Activated CD4-positive, alpha-beta T cell treated with anti-CD3 and anti-CD28 coated beads, Interleukin-2, amount 10 ng/mL, durations not matched to agents 7 days and 5 days (primary cell): ENCODE measurements at places on chromosomes 3 and 15.

DNA sequence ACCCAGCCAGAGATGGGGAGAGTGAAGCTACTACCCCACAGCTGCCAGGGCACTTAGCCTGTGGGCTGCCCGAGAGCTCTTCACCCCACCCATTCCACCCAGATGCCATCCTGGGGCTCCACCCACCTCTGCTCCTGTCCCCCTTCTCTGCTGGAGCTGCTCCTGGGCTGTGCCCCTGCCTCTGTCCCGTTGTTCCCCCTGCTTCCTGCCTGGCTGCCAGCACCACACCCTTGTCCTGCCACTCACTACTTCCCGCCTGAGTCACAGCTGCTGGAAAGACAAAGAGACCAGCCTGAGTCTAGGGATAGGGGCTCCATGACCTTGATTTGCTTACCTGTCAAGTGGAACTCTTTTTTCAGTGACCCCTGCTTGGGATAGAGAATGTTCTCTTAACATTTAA, 12.4 kb downstream of the GNAI2 start:
- no peaks in the 10 kb centered on the region for H3K27me3 ChIP-seq
- no peak for DNase-seq
- peaks cover 55% of the 10 kb centered on the region for H3K4me1 ChIP-seq
- H3K27ac ChIP-seq, result peak overlapping the region; percentile 80

DNA sequence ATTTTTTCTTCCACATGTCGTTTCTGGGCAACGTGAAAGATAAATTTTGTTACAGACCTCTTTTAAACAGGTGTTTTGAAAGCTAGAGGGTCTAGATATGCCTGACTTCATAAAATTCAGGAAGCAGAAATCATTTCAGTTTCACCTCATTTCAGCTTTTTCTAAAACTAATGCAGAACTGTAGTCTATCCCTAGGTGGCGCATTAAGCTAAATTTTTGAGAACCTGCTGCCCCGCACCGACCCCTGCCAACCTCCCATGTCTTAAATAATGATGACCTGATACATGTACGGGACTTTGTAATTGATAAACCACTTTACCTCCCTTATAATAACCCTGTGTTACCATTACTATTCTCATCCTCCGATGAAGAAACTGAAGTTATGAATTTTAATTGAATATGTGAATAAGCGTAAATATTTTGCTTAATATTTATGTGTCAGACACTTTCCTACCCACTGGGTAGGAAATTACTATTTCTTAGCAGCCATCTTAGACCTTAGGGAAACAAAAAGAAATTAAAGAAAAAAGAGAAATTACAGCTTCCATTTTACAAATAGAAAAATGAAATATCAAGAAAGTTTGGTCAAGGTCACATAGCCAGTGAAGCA, 78.7 kb upstream of the GCNT3 start:
- peaks cover 8% of the 10 kb centered on the region for H3K27me3 ChIP-seq
- no peak overlapping the region for H3K27ac ChIP-seq
- peaks cover 7% of the 10 kb centered on the region for H3K4me1 ChIP-seq
- no peak overlapping the region for H3K4me3 ChIP-seq
- H3K36me3 ChIP-seq, result no peaks in the 10 kb centered on the region

DNA sequence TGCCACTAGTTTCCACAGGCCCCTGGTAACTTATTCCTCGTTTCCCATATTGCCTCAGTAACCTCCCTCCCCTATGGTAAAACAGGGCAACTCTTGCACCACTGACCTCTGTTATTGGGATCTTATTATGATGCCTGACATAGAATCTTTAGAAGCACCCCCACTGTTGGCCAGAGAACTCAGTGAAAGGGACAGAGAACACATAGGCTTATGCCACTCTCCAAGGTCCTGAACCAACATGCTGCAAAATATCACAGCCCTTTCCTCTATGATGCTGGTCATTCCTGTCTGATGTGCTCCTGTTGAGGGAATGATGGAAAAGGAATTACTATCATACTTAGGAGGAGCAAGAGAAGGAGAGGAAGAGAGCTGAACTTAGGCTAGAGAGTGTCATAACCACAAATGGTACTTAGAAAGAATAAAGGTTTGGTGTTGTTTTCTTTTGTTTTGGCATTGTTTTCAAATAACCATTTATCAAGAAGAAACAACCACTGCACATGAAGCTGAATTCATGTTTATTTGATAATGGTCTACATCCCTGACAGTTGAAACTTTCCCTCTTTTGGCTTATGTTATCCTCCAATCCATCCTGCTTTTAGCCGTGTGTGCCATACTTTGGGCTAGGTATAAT, 330.2 kb downstream of the EPHB1 start:
- H3K36me3 ChIP-seq, result no peaks in the 10 kb centered on the region
- H3K27ac ChIP-seq, result no peak overlapping the region
- no peaks in the 10 kb centered on the region for H3K4me1 ChIP-seq
- H3K4me3 ChIP-seq, result no peak overlapping the region
- no peaks in the 10 kb centered on the region for H3K27me3 ChIP-seq

DNA sequence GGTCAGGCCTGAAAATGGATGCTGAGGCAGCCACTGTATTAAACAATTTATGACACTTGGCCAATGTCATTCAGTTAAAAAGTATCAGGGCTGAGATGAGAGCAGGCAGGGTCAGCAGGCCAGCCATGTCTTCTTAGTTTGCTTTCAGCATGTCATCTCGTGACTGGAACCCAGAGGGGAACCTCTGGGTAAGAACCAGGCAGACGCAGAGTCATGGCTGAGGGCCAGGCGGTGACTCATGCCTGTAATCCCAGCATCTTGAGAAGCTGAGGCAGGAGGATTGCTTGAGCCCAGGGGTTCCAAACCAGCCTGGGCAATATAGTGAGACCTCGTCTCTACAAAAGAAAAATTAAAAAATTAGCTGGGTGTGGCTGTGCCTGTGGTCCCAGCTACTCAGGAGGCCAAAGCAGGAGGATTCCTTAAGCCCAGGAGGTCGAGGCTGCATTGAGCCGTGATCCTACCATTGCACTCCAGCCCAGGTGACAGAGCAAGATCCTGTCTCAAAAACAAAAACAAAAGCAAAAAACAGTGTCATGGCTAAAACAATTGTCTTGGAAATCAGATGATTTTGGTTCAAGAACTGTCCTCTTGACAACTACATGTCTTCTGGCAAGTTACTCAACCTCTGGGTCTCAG, 11.7 kb downstream of the BCL2L10 start:
- no peak overlapping the region for H3K4me3 ChIP-seq
- H3K36me3 ChIP-seq, result no peaks in the 10 kb centered on the region
- H3K4me1 ChIP-seq, result peaks cover 5% of the 10 kb centered on the region
- H3K27me3 ChIP-seq, result no peaks in the 10 kb centered on the region
- no peak overlapping the region for H3K27ac ChIP-seq

GRCh38 chr15:53588773-53589172, 170.7 kb downstream of the WDR72 start:
- no peaks in the 10 kb centered on the region for H3K27me3 ChIP-seq
- no peak overlapping the region for H3K27ac ChIP-seq
- no peaks in the 10 kb centered on the region for H3K4me1 ChIP-seq
- no peaks in the 10 kb centered on the region for H3K36me3 ChIP-seq
- DNase-seq, result no peak

GRCh38 chr3:192901435-192901834, 16.2 kb downstream of the MB21D2 start:
- peaks cover 4% of the 10 kb centered on the region for H3K27me3 ChIP-seq
- H3K27ac ChIP-seq, result no peak overlapping the region
- H3K4me3 ChIP-seq, result no peak overlapping the region
- peaks cover 35% of the 10 kb centered on the region for H3K36me3 ChIP-seq

- H3K4me1 ChIP-seq, result peaks cover 19% of the 10 kb centered on the region
- peaks cover 13% of the 10 kb centered on the region for H3K27me3 ChIP-seq
- H3K4me3 ChIP-seq, result no peak overlapping the region
- no peaks in the 10 kb centered on the region for H3K36me3 ChIP-seq
- DNase-seq, result no peak
These were observed 4.8 kb upstream of the RHOV start for GRCh38 chr15:40878785-40879184.

DNA sequence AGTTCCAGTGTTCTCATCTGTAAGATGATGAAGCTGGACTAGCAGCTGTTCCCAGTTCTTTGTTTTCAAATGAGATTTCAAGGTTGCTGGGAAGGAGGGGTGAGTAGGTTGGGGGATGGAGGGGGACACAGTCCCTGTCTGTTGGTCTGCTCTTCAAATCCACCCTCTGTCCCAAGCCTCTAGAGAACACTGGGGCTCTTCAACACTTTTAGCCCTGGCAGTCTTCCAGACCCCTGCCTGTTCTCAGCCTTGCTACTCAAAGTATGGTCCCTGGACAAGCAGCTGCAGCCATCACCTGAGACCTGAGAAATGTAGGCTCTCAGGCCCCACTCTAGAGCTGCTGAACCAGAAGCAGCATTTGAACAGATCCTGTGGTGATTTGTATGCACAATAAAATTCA, 41.3 kb downstream of the NEK11 start:
- H3K27me3 ChIP-seq, result peaks cover 5% of the 10 kb centered on the region
- H3K36me3 ChIP-seq, result no peaks in the 10 kb centered on the region
- H3K4me3 ChIP-seq, result no peak overlapping the region
- H3K27ac ChIP-seq, result no peak overlapping the region

DNA sequence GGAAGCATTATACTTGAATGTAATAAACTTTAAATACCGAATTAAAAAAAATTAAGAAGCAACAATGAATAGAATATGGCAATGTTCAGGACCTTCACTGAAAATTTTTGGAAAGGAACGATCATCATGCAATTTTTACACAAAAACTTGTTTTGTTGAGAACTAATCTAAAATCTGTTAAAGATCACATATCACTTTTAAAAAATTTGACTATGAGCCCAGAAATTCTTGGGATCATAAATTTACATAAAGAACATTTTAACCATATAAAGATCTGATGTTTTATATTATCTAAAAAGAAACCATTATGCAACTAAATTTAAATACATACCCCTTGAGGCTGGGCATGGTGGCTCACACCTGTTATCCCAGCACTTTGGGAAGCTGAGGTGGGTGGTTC, 76.2 kb upstream of the MELTF start:
- peaks cover 20% of the 10 kb centered on the region for H3K36me3 ChIP-seq
- H3K4me3 ChIP-seq, result no peak overlapping the region
- H3K4me1 ChIP-seq, result no peaks in the 10 kb centered on the region
- no peak for DNase-seq

- peaks cover 2% of the 10 kb centered on the region for H3K36me3 ChIP-seq
- no peak overlapping the region for H3K4me3 ChIP-seq
- no peak overlapping the region for H3K27ac ChIP-seq
- peaks cover 9% of the 10 kb centered on the region for H3K27me3 ChIP-seq
These were observed 37.8 kb downstream of the LSM3 start for GRCh38 chr3:14216257-14217048.

DNA sequence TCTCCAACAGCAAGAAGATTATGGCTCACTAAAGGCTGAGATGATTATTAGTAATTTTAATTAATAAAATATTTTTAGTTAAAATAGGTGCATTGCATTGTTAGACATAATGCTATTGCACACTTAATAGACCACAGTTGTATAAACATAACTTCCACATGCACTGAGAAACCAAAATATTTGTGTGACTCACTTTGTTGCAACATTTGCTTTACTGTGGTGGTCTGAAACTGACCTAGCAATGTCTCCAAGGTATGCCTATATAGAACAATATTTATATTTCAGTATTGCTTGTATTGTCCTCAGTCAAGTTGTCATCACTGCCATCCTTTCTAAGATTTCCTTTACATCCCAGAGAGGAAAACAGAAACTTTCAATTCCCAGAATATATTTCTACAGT, 1215.2 kb downstream of the SI start:
- H3K36me3 ChIP-seq, result no peaks in the 10 kb centered on the region
- no peaks in the 10 kb centered on the region for H3K4me1 ChIP-seq
- H3K27me3 ChIP-seq, result no peaks in the 10 kb centered on the region
- H3K27ac ChIP-seq, result no peak overlapping the region
- H3K4me3 ChIP-seq, result no peak overlapping the region
- DNase-seq, result no peak

- peak overlapping the region; percentile 99 for H3K27ac ChIP-seq
- peaks cover 61% of the 10 kb centered on the region for H3K36me3 ChIP-seq
- H3K4me3 ChIP-seq, result peak overlapping the region; percentile 93
- no peak for DNase-seq
- peaks cover 54% of the 10 kb centered on the region for H3K4me1 ChIP-seq
These were observed 3.6 kb downstream of the SIAH2 start for GRCh38 chr3:150759319-150759718.

DNA sequence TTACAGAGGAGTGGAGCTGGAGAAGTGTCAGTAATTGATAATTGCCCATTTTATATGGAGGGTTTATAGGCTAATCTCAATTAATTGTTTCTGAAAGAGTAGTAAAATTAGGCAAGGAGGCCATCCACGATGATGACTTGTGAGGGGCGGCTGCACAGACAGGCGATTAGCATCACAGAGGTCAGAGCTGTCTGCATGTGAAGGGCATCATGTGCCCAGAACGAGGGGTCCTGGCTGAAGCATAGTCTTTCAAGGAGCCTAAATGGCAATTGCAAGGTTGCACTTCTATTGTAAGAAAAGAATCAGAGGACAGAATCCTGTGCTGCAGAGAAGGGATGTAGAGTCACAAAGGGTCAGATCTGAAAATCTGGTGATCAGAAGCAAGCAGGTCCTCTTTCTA, 196.6 kb downstream of the EBLN2 start:
- no peak overlapping the region for H3K4me3 ChIP-seq
- no peak for DNase-seq
- H3K27me3 ChIP-seq, result peaks cover 3% of the 10 kb centered on the region

GRCh38 chr3:86890741-86891396, 100.1 kb downstream of the VGLL3 start:
- H3K36me3 ChIP-seq, result no peaks in the 10 kb centered on the region
- no peak overlapping the region for H3K4me3 ChIP-seq

DNA sequence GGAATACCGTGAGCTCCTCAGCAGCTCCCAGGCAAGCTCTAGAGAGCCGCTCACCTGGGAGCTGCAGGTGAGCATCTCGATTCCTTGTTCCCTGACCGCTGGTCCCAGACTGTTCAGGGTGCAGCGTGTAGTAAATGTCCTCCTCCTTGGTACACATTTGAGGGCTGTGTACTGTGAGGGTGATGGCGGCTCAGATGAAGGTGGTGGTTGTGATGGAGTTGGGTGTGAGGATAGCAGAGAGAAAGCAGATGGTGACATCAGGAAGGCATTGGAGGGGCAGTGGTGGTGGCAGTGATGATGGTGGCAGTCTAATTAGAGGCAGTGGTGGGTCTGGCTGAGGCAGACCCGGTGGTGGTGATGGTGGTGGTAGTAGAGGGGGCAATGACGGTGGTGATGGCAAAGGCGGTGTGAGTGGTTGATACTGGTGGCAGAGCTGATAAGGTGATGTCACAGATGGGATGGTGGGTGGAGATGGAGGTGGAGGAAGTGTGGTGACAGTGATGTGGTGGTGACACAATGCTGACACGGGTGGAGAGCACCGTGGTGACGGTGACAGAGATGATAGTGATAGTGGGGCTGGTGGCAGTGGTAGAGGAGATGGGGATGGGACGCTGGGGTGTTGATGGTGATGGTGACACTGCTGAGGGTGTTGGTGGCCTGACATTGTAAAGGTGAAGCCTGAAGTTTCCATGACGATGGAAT, at the start of gene DNAJB8:
Gene DNAJB8 (minus strand): TSS at position 51 of the 702 bp plus-strand sequence. CDS start 3,645 bp downstream, outside the sequence.
- no peak within 1 kb of the TSS for H3K4me3 ChIP-seq
- H3K36me3 ChIP-seq, result no peaks in the 10 kb centered on the region
- H3K4me1 ChIP-seq, result peaks cover 12% of the 10 kb centered on the region
- peak; percentile 41 for DNase-seq

- H3K36me3 ChIP-seq, result no peaks in the 10 kb centered on the region
- H3K4me1 ChIP-seq, result no peaks in the 10 kb centered on the region
- no peak for DNase-seq
- no peaks in the 10 kb centered on the region for H3K27me3 ChIP-seq
These were observed 420.0 kb downstream of the LPP start for GRCh38 chr3:188573956-188574355.

GRCh38 chr15:63073497-63074172, 31.1 kb downstream of the TPM1 start:
- H3K4me1 ChIP-seq, result peaks cover 10% of the 10 kb centered on the region
- H3K36me3 ChIP-seq, result no peaks in the 10 kb centered on the region
- no peak overlapping the region for H3K27ac ChIP-seq
- H3K27me3 ChIP-seq, result peaks cover 8% of the 10 kb centered on the region
- H3K4me3 ChIP-seq, result no peak overlapping the region
- DNase-seq, result no peak
